ENCODE measurements at places on chromosomes 2 and 18.

- DNase-seq: no peak
Measured at GRCh38 chr18:74402806-74403433, 54.2 kb downstream of the DIPK1C start.

- DNase-seq: no peak
Measured at GRCh38 chr18:74116633-74117554, 30.7 kb downstream of the FBXO15 start.

GRCh38 chr2:122083256-122084048 lies 328.0 kb downstream of the TSN start:
- DNase-seq: no peak

GRCh38 chr2:97761192-97761591 lies 47.8 kb downstream of the ZAP70 start:
- peak; percentile 56 for DNase-seq

GRCh38 chr2:20482725-20483124 lies 35.9 kb downstream of the RHOB start:
- no peak for DNase-seq

GRCh38 chr2:37550190-37550589 lies 121.3 kb downstream of the CDC42EP3 start:
- DNase-seq: no peak

DNA sequence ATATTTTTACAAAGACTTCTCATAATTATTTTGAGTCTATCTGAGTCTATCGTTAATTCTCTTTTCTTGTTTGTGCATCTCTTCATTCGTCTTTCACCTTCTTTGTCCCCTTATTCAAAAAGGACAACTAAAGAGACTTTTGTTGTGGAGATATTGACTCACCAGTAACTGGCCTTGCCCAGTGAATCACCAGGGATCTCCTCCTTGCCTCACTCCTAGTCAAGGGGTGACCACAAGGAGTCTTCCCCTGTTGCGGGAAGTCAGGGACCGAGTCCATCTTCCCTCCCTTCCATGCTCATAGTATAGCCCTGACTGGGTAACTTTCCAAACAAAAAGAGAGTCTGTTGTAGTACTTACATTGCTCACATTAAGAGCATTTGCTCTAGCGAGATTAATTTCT lies 158.9 kb downstream of the NEB start:
- no peak for DNase-seq

- DNase-seq: no peak
Measured at GRCh38 chr2:19733951-19734425, 167.8 kb downstream of the TTC32 start.

- DNase-seq: no peak
Measured at GRCh38 chr2:3951131-3951954, 248.0 kb downstream of the DCDC2C start.

DNA sequence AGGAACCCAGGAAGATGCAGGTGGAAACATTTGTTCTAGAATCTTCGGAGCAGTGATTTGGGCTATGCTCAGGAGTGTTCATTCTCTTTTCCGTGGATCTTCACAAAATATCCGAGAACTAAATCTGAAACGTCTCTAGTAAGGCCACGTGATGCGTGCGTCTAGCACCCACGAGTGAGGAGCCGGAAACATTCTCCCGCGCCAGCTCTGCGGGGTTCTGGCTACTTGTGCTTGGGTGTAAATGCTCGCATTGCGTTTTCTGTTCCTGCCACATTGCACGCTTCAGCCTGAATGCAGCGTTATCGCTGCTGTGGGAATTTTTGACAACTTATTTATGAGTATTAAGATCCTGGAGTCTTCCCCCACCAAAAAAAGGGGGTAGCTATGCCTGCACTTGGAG lies 71.4 kb downstream of the KLHL29 start:
- DNase-seq: no peak

DNA sequence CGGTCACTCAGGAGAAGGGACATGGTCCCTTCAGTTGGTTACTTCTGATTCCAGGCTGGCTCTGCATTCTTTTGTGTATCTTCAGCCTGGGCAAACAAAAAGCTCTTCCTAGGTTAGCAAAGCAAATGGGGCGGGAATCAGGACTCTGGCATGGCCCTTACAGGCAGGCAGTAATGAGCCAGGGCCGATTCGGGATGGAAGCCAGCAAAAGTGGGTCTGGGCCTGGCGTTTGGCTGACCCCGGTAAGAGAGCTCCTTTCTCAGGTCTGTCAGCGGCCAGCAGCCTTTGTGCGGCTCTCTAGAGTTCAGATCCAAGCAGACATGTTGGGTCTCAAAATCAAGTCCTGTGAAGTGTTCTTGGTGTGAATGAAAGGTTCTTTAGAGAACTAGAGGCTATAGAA lies 81.5 kb upstream of the EML6 start:
- DNase-seq: no peak

DNA sequence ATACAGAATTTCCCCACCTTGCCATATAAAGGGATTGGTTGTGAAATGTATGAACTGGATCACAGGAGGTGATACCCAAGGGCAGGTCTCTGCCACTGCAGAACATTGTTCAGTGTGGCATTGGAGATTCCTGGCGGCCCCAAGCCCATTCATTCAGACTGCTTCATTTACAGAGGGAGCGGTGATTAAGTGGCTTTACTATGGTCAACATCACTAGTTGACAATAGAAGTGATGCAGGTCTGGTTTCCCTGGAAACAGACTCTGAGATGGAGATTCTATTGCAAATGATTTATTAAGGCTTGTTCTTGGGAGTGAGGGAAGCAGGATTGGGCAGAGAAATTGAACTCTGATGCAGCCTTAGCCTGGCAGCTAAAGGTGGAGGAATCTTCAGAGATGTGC lies 62.4 kb downstream of the ZDBF2 start:
- no peak for DNase-seq

DNA sequence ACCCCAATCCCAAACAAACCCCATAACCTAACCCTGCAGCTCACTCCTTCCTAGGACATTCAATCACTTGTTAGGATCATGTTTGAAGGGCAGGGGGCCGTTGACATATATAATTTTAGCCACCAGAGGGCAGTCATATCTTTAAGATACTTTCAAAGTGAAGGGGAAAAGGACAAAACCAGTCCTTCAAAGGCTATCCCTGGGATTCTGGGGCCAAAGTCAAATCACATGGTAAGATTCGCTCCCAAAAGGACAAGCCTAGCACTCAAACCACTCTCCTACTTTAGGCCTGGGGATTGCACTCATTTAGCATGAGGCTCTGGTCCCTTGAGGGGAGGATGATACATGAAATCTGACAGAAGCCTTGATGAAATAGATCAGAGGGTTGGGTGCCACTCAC lies 44.6 kb downstream of the HAUS1 start:
- DNase-seq: peak; percentile 49

GRCh38 chr2:167181688-167182087 lies 293.4 kb downstream of the XIRP2 start:
- DNase-seq: no peak

DNA sequence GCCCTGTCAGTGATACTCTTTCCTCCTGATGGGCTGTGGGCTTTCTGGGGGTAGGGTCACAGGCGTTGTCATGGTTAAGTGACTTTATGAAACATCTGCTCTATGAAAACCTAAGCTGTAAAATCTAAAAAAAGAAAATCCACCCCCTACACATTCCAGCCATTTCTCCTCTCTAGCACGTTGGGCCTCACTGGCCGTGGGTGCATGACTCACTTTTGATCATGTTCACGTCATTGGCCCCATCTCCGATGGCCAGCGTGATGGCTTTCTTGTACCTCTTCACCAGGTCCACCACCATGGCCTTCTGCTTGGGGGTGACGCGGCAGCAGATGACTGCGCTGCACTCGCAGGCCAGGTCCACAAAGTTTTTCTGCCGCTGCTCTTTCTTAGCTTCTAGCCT lies 39.3 kb upstream of the NARS1 start:
- DNase-seq: no peak

DNA sequence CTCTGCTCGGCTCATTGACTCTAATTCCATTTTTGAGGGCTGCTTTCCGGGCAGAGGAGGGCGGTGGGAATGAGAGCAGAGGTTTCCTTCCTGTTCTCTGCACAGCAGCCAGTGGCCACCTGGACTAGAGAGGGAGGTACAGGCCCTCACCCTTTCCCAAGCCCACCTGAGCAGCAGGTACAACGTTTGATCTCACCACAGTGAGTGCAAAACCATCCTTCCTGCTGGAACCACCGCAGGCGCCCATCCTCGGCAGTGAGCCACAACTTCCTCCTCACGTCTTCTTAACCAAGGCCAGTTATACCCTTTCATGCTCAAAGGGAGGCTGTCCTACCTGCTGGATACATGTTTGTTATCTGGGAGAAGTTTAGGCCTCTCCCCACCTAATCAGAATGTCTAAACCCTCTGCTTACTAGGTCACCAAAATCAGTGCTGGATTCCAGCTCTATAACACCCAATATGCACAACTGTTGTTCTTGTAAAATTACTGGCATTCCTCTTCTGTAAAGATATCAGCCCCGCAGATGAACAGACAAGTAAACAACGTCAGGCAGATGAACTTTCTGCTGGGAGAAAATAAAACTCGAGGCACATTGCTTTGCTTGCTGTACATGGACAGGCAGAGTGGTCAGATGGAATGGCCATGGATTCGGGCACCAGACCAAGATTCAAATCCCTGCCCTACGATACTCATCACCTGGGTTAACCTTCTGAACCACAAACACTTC lies 191.4 kb downstream of the SH3RF3 start:
- DNase-seq: no peak

DNA sequence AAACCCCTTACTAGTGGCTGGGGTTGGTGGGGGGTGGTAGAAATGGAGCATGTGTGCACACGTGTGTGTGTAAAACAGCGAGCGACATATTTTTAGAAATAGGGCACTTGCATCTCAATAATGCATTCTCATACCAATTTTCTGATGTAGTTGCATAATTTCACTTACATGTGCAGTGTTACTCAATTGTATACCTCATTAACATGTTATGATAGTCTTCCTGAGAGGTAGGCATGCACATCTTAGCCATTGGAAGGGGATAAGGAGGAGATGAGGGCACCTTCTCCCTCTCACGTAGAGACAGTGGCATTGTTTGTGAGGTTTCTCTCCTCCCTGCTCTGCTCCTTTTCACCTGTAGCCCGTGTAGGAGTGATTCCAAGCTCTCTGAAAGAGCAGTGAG lies 44.6 kb upstream of the RND3 start:
- DNase-seq: no peak

Data from central memory CD4-positive, alpha-beta T cell (primary cell).